ENCODE measurements at places on chromosomes 5 and 9.

GRCh38 chr5:5273398-5273797 is 133.3 kb downstream of the ADAMTS16 start:
- DNase-seq: no peak

GRCh38 chr5:58640011-58640410 is 57.1 kb downstream of the RAB3C start:
- no peak for DNase-seq

DNA sequence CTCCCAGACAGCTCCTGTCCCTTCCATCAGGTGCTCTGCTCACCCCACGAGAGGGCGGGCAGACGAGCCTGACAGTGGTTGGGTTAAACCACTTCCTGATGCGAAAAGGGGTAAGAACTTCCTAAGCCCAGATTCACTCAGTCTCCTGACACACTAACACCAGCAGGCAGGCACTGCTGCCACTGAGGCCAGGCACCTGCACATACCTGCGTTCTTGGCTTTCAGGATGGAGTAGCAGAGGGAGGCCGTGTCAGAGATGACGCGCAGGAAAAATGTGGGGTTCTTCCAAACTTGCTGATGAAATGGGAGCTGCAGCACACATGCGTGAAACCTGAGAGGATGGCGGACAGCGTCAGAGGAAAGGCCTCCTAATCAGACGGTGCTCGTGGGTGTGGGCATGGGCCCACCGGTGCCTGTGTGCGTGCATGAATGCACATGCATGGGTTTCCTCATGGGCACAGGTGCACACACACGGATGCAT is 29.9 kb downstream of the SLC6A18 start:
- DNase-seq: no peak

GRCh38 chr5:89388872-89389271 is 505.9 kb upstream of the MEF2C start:
- DNase-seq: no peak

DNA sequence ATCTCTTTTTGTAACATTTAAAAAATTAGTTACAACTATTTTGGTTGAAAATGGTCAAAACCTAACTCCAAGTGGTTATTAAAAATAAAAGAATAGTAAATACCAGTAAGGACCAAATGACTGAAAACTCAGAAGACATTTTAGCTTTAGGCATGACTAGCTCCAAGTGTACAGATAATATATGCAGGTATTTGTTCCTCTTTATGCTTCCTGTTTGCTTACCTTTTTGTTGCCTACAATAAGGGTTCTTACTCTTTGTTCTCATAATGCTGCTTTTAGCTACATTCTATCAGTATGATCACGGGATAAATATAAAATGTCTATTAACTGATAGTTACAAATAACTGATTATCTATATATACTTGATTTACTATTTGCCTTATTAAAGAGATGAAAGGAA is 259.6 kb downstream of the CDH12 start:
- no peak for DNase-seq

- no peak for DNase-seq
These were observed 58.0 kb upstream of the SPATA31C2 start for GRCh38 chr9:88196142-88196790.

GRCh38 chr9:125532412-125532811 is 174.6 kb downstream of the MAPKAP1 start:
- DNase-seq: no peak

- no peak for DNase-seq
These were observed 1575.9 kb downstream of the EFNA5 start for GRCh38 chr5:106094839-106095238.

DNA sequence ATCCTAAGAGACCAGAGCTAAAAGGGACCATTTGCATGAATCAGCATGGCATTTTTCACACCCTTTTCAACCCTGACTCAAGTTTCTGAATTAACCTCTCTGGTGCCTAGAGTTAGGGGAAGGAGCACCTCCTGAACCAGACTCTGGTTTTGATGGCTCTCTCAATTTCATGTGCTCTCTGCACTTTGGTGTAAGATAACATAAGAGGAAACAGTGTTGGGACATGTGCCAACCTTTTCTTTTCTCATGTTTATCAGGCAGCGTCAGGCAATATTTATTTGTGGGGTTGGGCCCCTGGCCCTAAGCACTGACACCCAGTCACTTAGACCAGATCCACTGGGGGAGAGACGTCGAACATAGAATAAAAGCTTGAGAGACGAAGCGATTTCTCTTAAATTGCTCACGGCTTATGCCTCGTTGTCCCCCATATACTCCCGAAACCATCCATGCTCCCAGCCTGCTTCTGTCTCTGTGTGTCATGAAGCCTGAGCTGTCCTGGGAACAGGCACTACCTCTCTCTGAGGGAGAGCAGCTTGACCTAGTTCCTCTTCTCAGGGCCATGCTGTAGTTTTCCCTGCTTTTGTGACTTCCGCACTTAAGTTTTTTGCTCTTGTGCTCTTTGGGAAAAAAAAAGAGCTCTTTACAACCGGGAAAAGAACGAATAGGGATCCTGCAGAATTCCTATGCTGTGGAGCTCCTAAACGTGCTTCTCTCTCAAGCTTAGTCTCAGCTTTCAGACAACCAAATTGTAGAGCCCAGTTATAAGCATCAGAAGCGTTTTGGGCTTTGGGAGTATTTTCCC is 195.7 kb downstream of the NR3C1 start:
- no peak for DNase-seq

DNA sequence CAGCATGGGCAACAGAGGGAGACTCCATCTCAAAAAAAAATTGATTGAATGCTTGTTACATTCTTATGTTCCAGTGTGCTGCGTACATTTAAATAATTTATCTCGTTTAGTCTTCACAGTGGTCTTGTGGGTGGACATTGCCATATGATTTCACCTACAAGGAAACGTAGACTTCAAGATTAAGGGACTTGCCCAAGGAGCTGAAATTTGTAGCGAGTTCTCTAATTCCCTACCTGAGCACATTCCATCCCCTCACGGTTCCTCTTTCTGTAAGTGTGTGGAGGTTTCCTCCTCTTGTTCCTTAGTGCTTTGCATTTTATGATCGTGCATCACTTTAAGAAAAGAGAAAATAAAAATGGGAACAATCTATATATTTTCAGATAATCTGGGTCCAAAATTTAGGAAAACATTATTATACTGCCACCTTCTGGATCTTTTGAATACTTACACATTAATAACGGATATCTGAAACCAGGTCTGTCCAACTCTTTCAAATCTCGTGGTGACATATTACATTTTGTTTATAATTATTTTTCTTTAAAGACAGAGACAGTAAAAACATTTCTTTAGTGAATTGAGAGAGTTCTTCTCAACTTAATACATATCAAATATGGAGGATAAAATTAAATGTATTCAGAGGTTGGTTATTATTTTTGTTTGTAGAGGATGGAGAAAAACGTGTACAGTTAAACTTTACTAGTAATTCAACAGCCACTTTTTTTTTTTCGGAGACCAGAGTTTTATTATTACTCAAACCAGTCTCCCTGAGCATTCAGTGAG is 29.9 kb upstream of the C7 start:
- peak; percentile 7 for DNase-seq

GRCh38 chr9:122059955-122060324 is 33.2 kb downstream of the TTLL11 start:
- no peak for DNase-seq

- DNase-seq: no peak
These were observed 107.0 kb downstream of the COL5A1 start for GRCh38 chr9:134748591-134748990.

DNA sequence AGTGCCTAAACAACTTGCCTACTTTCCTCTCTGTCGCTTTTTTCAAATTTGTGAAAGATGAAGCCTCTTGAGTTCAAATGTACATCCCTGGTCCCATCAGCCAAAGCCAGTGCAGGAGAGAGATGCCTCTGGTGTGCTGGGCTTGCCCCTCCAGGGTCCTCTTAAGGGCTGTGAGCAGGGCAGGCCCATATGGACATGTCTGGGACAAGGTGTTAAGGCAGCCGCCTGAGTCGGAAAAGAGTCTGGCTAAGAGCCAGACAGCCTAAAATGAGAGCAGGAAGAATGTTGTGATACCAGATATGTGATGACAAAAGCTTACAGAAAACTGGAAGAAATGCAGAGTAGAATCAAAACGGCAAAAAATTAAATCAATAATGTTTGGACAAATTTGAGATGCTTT is 72.5 kb downstream of the APTX start:
- no peak for DNase-seq

GRCh38 chr5:134136771-134137170 is 22.3 kb downstream of the TCF7 start:
- no peak for DNase-seq

GRCh38 chr9:33125871-33126823 is 41.0 kb downstream of the B4GALT1 start:
- DNase-seq: no peak

- no peak for DNase-seq
These were observed 180.6 kb downstream of the MACROH2A1 start for GRCh38 chr5:135218486-135218755.

- DNase-seq: peak; percentile 53
These were observed 29.8 kb downstream of the TARS1 start for GRCh38 chr5:33470544-33470943.

- DNase-seq: no peak
These were observed 5.2 kb upstream of the SPINK4 start for GRCh38 chr9:33234511-33235467.

DNA sequence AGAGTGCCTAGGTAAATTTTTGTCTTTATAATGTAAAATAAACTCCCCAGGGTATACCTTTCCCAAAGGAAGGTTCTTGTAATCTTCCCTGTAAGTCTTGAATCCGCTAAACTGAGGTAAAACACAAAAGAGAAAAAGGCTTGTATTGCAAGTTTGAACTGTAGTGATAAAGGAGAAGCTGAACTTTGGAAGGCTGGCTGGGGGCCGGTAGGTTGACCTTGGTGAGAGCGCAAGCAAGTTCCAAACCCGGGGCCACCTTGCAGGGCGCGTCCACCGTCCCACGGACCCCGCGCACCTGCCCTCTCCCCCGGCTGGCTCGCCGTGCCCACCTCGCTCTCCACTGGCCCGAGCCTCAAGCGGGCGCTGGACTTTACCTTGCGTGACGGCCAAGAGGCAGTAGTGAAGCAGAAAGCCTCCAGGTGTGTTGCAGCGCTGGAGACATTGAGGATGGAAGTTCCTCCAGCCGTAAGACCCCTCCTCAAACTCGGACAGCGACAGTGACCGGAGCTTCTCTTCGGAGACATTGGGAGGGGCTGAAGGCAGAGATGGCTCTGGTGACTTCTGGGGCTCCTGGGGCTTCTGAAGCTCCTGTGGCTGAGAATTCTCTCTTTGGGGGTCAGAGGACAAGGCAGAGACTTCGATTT is 428 bp downstream of the SLCO4C1 start:
- no peak for DNase-seq

GRCh38 chr5:68646144-68646543 is 430.6 kb downstream of the PIK3R1 start:
- no peak for DNase-seq

DNA sequence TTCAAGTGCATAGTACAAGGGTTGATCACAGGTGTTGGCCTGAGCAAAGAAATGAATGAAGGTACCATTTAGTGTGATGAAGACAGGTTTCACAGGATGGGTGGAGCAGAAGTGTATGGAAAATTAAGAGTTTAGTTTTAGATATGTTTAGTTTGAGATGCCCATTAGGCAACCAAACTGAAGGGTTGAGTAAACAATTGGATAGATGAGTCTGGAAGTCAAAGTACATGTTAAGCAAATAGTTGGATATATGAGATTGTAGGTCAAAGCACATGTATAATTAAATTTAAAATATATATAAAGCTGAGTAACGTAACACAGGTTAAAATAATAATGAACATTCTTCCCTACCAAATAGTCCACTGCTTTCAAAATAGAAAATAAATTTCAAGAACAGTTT is 237.1 kb upstream of the PCSK5 start:
- no peak for DNase-seq

- DNase-seq: no peak
These were observed 30.2 kb downstream of the TGFBI start for GRCh38 chr5:136058972-136059354.

DNA sequence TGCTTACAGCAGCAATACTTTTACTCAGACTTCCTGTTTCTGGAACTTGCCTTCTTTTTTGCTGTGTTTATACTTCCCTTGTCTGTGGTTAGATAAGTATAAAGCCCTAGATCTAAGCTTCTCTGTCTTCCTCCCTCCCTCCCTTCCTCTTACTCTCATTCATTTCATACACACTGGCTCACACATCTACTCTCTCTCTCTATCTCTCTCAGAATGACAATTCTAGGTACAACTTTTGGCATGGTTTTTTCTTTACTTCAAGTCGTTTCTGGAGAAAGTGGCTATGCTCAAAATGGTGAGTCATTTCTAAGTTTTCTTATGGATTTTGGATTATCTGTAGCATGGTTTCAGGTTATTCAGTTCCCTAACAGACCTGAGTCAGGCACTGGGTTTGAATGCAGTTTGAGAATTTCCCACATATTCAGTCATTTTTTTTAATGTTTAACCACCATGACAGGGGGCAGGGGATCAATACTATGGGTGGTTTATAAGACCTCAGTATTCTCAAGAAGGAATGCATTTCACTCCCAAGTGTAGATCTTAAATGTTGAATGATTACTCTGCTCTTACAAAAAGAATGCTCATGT is at the start of gene IL7R:
Gene IL7R, plus strand, starts transcription at position 127 of the 587 bp plus-strand sequence. Its CDS starts 87 bp downstream, at position 214.
- DNase-seq: no peak

DNA sequence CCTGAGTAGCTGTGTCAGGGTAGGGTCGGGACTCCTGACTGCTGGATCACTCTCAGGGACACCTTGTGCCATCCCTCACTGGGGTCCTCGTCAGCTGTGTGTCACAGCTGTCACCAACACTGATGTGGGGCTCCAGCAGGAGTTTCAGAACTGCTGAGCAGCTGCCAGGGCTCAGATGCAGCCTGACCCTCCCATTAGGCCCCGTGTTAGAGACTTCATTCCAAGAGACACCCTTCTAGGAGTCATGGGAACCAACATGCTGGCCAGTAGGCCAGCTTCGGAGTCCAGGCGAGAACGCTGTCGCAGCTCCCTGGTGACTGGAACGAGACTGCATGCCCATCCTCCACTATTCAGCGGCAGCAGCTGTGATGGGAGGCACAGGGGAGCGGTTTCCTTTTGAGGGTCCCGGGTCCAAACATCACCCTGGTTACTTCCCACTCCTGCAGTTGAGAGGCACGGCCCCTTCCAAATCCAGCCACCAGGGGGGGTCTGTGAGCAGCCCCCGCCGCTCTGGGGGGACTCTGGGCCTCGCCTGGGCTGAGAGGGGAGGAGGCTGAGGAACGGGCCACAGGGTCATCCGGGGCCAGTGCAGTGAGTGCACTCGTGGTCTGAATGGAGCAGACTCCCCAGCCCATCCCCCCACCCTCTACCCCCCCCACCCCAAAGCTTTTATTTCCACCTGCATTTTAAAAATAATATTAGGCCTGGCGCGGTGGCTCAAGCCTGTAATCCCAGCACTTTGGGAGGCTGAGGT is 12.6 kb upstream of the TCF7 start:
- DNase-seq: no peak

DNA sequence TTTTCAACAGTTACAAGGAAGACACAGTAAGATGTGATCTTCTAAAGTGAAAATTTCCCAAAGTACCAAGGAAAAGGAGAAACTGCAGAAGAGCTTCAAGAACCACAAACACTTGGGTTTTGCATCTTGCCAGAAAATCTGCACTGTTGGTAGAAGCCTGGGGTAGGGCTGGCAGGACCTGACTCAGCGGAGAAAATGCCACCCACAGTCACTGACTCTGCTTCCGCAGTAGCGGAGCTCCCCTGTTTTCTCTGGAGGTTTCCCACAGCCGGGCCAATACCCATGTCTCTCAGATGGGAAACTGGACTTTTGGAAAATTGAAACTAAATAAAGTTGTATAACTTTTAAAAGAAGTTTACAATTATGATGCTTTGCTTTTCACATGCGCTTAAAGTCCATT is 104.2 kb downstream of the MEF2C start:
- no peak for DNase-seq

Data from smooth muscle cell of the brain vasculature (primary cell).